ENCODE measurements at places on chromosomes 1 and 21. TPM values are rescaled to one million over a fixed set of nuclear protein-coding genes. Genes with fewer than 3 reads are reported as not detected.

KCNE2 gene
- total RNA-seq, result not detected

RAVER2 gene
- total RNA-seq, result 4.9 TPM

CA6 gene
- not detected for total RNA-seq

TMEM79 gene
- total RNA-seq, result 6.0 TPM

PDZK1IP1 gene
- 9.4 TPM for total RNA-seq

TTC39A gene
- total RNA-seq, result 1.7 TPM

NFIA gene
- 4.3 TPM for total RNA-seq

RCSD1 gene
- 0.06 TPM for total RNA-seq

SPATA21 gene
- 0.05 TPM for total RNA-seq
